ENCODE measurements at places on chromosomes 4 and X.

DNA sequence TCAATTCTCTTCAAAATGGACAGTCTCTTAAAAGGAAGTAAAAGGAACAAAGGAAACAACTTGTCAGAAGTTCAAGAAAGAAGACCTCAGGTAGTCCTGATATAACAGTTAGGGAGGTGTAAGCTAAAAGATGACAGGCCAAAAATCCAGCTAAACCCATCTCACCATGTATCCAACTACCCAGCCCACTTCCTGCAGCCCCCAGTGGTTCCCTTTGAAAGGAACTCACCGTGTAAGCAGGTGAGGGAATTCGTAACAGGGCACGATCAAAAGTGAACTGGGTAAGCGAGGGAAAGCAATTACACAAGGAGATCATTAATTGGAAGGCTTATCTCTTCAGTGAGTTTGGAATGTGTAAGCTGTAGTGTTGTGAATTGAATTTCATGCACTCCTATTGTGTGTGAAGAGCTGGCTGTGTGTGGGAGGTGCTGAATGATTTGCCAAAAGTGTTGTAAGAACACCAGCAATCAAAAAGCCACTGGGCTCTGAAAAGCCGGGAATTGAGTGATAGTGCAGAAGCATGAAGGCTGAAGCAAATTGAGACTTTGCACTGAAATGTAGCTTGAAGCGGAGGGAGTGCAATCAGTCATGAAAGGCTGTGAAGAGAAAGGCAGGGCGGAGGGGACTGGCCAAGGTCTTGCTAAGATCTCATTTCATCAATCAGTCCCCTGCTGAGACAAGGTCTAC lies 914.2 kb upstream of the LCORL start:
- no peak for DNase-seq

- DNase-seq = no peak
Measured at GRCh38 chr4:38775326-38775725, 7.5 kb downstream of the TLR10 start.

- no peak for DNase-seq
Measured at GRCh38 chr4:169124661-169125060, 114.6 kb upstream of the CBR4 start.

- no peak for DNase-seq
Measured at GRCh38 chr4:143587703-143588102, 74.2 kb downstream of the SMARCA5 start.

DNA sequence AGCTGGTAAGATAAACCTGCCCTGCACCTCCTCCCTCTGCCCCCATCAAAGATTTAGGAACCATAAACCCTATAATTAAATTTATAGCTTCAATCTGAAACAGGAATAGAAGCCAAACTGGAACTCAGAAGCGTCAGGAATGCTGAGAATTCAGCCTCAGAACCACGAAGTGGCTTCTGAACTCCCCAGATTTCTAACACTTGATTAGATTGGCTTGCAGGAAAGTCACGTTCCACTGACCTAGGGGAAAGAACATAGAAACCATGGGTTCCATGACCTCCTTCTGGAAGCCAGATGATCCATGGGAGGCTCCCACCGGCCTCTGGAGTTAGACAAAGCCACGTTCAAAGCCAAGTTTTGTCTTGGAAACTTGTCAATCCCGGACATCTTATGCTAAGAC lies 356.5 kb downstream of the MID1IP1 start:
- DNase-seq = no peak
